Fibroblast of skin of left quadriceps (primary cell): ENCODE measurements at places on chromosomes 12 and 14.

GRCh38 chr14:101231828-101232227 is 328.3 kb upstream of the RTL1 start:
- no peak for DNase-seq

DNA sequence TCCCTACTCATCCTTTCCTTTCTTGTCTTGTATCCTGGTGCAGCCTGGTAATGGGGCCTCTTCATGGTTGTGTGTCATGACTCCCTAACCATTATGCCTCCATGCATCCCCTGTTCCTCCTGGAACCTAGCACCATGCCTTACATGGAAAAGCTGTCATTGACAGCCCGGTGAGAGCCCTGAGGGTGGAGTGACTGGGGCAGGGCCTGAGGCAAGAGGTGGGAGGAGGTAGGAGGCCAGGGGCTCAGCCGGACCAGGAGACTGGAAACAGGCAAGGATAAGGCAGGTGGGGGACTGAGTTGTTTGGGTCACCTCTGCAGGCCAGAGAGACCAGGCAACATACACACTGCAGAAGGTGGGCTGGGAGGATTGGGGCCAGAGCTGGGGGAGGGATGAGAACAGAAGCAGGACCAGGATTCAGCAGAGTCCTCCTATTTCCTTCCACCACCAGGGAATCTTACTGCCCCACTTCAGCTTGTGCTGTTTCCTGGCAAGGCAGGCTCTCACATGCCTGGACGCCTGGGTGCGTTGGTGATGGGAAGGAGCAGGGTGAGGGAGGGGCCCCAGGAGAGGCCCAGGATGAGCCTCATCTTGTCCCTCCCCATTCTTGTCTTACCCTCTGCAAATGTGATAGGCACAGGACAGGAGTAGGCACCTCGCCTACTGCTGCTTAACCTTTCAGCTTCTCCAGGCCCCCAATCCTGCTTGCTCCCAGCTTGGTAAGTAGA is at the start of gene LTB4R2:
LTB4R2 (plus strand) TSS at position 603 of the 727 bp plus-strand sequence. CDS start 525 bp downstream, outside the sequence.
- no peak for DNase-seq

GRCh38 chr12:90280033-90280432 is 571.4 kb upstream of the ATP2B1 start:
- DNase-seq = peak; percentile 45

DNA sequence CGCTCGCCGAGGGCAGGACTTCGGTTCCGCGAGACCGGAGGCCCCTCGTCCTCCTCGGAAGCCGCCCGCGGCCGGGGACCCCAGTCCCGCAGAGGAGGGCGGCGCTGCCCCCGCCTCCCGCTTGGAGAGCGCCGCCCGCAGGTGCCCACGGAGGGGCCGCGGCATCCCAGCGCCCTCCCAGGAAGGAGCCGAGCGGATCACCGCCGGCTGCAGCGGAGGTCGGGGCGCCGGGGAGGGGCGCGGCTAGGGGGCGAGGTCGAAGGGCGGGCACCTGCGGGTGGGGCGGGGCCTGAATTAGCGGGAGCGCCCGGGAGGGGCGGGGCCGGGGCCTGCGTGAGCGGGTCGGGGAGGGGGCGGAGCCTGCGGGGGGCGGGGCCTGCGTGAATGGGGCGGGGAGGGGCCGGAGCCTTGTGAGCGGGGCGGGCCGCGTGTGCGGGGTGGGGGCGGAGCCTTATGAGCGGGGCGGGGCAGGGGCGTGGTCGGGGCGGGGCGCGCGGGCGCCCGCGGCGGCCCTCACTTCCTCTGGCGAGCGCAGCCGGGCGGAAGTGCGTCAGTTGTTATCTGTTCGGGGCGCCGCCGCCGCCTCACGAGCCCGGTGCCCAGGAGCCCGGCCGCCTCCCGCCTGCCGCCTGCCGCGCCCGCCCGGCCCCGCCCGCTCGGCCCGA is at the start of gene FBRSL1:
FBRSL1 (plus strand) TSS at position 550 of the 665 bp plus-strand sequence.
- peak; percentile 65 for DNase-seq

- DNase-seq = no peak
These were observed 558.8 kb upstream of the FBXO33 start for GRCh38 chr14:39991041-39991440.

- DNase-seq = no peak
These were observed 25.6 kb downstream of the STX2 start for GRCh38 chr12:130813436-130813835.

- DNase-seq = no peak
These were observed 140.8 kb downstream of the TTC7B start for GRCh38 chr14:90675399-90675798.

DNA sequence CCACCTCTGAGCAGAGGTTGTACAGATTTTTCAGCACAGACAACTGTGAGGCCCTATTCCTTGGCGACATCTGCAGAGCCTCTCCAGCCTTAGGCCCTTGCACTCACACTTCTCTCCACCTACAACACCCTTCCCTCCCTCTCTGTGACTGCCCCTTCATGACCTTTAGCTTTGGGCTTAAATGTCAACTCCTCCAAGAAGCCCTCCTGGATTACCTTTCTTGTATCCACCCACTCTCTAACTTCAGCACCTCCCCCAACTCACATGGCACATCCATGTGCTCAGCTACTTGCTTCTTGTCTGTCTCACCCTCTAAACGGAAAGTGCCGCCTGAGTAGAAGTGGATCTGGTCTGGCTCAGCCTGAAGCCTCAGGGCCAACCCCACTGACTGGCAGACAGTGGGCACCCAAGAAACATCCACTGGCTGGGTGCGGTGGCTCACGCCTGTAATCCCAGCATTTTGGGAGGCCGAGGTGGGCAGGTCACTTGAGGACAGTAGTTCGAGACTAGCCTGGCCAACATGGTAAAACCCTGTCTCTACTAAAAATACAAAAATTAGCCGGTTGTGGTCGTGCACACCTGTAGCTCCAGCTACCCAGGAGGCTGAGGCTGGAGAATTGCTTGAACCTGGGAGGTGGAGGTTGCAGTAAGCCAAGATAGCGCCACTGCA is 22.1 kb downstream of the TRPV4 start:
- DNase-seq = no peak

DNA sequence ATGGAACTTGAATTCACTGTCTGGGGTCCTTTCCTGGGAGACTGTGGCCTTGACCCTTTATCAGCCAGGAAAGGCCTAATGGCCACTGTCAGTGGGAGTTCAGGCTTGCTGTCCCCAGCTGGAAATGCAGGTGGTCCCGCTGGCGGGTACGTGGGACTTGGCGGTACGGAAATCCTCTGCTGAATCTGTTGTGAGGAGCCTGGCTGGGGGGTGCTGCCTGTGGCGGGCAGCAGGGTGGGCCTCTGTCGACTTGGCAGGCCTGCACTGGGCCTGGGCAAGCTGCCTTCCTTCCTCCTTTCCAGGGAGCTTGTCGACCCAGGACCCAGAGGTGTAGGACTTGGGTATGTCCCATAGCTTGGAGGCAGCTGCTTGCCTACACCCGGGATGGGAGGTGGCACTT is 26.3 kb downstream of the ZFYVE21 start:
- DNase-seq = no peak

DNA sequence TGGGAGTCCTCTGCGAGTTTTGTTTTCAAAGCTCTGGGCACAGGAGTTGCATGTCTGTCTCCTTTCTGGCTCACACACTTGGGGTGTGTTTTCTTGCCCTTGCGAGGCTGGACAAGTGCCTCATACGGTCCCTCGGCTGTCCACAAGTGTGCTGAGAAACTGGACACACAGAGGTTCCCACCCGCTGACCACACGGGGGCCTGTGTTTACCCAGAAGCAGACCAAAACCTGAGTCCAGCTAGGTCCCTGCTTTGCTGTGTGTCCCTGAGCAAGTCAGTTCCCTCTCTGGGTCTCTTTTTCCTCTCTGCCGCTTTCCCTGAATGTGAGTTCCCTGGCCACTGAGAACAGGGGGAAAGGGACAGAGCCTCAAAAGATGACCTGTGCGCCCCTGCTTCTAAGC is 678 bp upstream of the OAS2 start:
- DNase-seq = no peak

- no peak for DNase-seq
These were observed 39.4 kb upstream of the PPP2R5C start for GRCh38 chr14:101721951-101722661.

DNA sequence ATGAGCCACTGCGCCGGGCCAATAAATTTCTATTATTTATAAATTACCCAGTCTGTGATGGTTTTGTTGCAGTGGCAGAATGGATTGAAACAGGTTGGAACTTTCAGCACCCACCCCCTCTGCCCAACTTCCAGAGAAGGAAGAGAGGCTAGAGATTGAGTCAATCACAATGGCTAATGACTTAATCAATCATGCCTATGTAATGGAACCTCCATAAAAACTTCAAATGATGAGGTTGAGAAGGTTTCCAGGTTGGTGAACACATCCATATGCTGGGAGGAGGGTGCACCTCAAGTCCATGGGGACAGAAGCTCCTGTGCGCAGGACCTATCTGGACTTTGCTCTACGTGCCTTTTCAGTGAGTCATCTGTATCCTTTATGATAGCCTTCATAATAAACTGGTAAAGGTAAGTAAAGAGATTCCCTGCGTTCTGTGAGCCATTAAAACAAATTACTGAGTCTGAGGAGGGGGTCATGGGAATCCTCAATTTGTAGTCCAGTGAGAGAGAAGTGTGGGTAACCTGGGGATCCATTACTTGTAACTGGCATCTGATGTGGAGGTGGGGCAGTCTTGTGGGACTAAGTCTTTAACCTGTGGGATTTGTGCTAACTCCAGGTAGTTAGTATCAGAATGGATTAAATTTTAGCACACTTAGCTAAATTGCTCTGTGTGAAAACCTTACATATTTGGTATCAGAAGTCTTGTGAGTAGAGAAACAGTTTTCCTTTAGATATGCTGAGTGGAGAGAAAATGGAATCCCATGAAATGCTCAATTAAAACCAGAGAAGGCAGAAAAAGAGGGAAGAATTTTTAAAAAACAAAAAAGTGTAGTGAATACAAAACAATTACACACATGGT is 11.7 kb upstream of the NGDN start:
- DNase-seq = no peak

DNA sequence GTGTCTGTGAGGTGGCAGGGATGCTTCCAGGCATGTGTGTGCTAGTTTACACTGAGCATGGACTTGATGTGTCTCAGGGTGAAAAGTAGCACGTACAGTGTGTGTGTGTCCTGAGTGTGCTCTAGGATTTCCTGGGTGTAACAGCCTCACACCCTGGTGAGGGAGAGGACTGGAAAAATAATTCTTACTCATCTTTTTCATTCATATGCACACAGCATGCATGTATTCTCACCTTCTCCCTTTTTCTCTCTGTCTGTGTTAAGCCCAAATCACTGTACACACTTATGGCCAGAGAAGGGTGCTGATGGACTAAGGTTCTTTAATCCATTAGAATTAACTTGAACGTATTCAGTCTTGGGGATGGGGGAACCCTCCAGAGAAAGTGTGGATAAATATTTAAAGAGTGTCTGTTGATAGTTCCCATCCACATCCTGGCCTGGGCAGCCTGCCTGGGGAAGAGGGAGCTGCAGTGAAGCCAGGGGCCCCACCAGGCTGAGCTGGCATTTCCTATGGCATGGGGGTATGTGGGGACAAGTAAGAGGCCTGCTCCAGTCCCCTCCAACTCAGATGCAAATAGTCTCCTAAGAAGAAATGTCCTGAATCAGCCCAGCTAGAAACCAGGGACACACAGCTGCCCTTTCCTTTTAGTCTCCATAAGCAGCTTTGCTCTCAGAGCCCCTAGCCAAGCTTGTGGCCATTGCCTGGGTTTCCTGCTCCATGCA is 1.1 kb upstream of the HOXC8 start:
- DNase-seq = no peak

DNA sequence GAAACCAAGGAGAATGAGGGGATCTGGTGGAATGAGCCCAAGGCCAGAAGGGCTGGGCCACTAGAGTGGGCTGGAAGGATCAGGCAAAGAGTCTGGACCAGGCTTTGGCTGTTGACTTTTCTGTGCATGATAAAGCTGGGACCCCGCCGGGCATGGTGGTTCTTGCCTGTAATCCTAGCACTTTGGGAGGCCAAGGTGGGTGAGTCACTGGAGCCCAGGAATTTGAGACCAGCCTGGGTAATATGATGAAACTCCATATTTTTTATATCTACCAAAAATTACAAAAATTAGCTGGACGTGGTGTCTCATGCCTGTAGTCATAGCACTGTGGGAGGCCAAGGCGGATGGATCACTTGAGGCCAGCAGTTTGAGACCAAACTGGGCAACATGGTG is 393 bp upstream of the KLHL33 start:
- DNase-seq = peak; percentile 29

DNA sequence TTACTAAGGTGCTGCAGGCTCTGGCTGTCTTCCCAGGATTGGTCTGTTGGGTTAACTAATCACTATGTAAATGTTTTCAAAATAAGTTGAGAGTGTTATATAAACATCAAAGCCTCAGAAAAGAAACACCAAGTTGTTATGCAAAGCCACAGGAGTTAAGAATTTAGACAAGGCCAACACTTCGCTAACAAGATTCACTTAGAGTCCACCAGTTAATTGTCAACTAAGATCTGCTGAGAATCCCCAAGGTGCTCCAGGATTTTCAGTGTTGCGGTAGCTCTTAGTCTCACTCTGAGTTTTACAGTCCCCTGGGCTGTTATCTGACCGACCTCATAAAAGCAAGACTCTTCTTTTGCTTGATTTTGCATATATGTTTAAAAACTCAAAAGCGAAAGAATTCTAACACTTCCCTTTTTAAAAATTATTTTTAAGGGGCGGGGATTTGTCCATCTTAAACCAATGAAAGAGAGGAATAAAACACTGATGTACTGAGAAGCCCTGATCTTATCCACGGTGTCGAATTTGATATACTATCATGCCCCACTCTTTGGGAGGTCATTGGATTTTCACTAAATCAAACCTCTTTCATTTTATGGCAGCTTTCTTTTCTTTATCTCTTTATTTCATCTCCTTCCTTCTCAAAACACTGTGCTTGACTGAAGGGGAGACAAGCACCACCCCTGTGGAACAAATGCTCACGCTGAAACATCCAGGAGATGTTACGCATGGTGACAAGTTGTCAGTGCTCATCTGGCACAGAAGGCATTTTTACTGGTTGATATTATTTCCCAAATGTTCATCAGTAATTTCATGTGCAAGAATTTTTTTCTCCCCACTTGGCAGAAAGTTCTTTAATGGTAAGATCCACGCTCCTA is 7.0 kb downstream of the NIN start:
- DNase-seq = no peak

DNA sequence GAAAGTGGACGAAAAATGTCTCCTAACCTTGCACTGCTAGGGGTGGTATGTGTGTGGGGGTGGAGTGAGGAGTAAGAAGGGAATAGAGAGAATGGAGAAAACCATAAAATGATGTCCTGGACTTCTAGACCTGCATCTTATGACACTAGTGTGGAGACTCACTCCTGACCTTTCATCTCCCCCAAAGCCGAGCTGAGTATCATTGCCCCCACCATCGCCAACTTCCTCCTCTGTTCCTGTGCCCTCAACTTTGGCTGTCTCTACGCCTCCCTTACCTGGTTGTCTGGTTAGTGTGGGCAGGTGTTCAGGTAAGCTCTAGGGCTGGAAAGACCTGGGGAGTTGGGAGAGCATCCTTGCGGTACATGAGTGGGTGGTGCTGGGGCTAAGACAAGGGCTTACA is 4.5 kb upstream of the KLHL33 start:
- DNase-seq = no peak

GRCh38 chr12:8064131-8064530 is 2.0 kb downstream of the C3AR1 start:
- no peak for DNase-seq

DNA sequence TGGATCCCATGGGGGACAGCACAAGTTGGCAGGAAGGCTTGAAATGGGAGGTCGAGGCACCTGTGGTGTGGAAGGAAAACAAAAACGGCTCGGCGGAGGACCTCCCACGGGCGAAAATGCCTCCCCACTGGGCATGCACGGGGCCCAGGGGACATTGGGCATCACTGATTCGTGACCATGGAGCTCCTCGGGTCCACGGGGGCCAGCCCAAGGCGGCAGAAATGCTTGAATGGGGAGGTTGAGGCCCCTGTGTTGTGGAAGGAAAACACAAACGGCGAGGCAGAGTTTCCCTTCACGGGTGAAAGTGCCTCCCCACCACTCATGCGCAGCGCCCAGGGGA is 376.0 kb downstream of the ALG10 start:
- no peak for DNase-seq
